ENCODE measurements at places on chromosomes 11 and 22.

DNA sequence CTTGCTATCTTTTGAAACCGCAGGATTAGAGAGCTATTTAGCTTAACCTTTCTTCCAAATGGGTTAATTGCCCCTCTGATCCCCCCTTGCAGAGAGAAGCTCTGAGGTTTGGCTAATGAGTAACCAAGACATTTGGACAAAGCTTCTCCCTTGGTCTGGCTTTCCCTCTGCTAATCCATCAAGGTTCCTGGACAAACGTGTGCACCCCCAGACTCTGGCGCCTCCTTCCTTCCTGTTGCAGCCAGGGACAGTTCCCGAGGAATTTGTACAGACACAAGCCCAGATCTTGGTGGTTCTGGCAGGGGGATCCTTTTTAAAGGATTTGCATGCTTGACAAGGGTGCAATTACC is 1.6 kb downstream of the KIAA1671 start:
- no peak for DNase-seq

DNA sequence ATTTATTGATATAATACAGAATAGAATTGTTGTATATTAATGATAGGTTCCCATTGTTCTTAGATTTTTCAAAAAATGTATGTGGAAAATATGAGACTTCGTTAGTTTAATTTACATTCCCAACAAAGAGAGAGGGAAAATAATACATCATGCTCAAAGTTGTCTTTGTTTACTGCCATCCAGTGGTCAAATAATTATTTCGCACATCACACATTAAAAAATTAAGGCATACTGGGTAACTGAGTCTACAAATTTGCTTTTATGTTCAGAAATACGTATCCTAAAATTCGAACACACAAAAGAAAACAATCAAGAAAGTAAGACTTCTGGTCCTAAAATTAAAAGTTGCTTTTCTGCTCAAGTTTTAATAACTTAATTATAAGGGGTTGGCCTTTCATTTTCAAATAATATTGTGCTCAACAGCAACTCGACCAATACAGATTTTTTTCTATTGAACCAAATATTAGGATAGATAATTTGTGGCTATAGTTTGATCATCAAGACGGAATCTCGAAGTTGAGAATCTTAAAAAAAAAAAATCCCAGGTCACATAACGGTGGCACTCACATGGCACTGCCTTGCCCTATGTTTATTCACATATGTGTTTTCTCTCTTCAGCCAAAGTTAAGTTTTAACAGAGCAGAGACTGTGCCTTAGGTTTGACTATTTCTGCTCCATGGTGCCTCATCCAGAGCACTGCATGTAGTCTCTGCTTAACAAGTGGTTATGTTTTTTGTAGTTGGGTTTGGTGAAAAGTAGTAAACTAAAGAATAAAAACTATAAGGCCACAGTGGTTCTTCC is 12.3 kb downstream of the PDGFD start:
- DNase-seq = no peak

DNA sequence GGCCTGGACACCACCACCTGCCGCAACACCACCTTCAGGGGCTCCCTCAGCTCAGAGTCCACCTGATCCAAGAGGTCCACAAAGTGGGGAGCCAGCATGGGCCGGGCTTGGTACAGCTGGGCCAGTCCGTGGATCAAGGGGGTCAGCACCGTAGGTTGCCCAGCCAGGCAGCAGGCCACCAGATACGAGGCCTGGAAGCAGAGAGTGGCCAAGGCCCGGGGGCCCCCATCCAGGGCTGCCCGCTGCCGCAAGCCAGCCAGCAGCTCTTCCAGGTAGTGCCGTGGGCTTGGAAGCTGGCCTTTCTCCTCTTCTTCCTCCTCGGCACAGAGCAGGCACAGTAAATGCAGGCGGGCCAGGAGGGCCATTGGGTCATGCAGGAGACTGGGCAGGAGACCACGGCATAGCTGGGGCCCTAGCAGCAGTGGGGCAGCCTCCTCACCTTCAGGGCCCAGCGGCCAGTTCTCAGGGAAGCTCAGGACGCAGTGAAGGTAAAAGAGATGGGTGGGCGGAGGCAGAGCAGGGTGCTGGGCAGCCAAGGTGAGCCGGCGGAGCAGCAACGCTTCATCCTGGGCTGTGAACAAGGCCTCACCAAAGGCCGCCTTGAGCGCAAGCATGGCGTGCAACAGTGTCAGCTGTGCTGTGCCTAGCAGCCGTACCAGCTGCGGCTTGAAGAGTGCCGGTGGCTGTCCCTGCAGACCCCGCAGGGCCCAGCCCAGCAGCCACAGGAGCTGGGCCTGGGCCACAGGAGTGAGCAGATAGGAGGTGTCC is 1.7 kb downstream of the AP5B1 start:
- no peak for DNase-seq

GRCh38 chr11:48103621-48104567 is 112.7 kb upstream of the OR4B1 start:
- peak; percentile 64 for DNase-seq

DNA sequence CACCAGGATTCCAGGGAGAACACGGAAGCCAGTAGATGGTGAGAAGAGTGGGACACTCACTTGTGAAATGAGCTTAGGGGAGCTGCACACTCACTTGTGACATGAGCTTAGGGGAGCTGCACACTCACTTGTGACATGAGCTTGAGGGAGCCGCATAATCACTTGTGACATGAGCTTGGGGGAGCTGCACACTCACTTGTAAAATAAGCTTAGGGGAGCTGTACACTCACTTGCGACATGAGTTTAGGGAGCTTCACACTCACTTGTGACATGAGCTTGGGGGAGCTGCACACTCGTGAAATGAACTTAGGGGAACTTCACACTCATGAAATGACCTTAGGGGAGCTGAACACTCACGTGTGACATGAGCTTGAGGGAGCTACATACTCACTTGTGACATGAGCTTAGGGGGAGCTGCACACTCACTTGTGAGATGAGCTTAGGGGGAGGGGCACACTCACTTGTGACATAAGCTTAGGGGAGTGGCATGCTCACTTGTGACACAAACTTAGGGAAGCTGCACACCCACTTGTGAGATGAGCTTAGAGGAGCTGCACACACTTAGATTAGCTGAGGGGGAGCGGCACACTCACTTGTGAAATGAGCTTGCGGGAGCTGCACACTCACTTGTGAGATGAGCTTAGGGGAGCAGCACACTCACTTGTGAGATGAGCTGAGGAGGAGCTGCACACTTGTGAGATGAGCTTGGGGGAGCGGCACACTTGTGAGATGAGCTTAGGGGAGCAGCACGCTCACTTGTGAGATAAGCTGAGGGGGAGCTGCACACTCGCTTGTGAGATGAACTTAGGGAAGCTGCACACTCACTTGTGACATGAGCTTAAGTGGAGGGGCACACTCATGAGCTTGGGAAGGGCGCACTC is 59.0 kb downstream of the NCAPD3 start:
- DNase-seq = peak; percentile 35

- DNase-seq = no peak
These were observed 50.2 kb downstream of the C22orf31 start for GRCh38 chr22:29011240-29012100.

- no peak for DNase-seq
These were observed 6.3 kb downstream of the OR52K2 start for GRCh38 chr11:4455419-4455818.

DNA sequence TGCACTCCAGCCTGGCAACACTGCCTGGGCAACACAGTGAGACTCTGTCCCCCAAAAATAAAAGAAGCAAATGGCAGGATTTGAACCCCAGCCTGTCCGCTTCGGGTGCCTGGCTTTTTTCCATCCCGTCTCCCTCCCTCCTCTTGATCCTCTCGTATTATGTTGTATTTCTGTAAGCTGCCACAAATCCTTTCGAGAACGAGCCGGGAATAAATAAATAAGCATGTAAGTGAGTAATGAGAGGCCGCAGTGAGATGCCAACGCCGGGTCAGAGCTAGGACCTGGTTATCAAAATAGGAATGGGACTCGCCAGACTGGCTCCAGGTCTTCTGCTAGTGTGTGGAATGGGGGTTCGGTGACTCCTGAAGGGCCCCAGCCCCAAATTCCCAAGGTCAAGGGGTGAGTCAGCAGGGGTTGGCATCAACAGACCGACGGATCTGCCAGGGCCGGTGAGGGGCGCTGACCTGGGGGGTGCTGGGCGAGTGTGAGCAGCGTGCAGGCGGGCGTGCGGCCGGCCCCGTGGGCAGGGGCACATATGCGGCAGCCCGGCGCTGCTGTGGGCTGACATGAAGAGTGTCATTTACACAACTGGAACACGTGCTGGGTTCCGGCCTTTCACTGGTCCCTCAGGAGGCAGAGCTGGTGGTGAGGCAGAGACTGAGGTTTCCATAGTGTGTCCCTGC is 47.8 kb downstream of the FLRT1 start:
- no peak for DNase-seq

DNA sequence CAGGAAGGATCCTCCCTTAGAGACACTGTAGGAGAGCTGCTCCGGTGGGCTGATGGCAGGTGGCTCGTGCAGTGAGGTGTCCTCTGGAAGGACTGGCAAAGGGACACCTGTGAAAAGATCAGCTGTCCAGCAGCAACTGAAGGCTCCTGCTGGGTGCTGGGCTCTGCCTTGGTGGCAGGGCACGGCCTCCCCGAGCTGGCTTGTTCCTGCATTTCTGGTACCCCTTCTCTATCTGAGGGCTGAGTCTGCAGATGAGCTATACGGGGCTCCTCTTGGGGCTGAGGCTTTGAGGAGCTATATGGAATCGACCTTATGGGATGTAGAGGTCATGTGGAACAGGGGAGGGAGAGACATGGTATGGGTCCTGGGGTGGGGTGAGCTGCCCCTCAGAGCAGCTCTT is 875.8 kb downstream of the BRD1 start:
- no peak for DNase-seq

DNA sequence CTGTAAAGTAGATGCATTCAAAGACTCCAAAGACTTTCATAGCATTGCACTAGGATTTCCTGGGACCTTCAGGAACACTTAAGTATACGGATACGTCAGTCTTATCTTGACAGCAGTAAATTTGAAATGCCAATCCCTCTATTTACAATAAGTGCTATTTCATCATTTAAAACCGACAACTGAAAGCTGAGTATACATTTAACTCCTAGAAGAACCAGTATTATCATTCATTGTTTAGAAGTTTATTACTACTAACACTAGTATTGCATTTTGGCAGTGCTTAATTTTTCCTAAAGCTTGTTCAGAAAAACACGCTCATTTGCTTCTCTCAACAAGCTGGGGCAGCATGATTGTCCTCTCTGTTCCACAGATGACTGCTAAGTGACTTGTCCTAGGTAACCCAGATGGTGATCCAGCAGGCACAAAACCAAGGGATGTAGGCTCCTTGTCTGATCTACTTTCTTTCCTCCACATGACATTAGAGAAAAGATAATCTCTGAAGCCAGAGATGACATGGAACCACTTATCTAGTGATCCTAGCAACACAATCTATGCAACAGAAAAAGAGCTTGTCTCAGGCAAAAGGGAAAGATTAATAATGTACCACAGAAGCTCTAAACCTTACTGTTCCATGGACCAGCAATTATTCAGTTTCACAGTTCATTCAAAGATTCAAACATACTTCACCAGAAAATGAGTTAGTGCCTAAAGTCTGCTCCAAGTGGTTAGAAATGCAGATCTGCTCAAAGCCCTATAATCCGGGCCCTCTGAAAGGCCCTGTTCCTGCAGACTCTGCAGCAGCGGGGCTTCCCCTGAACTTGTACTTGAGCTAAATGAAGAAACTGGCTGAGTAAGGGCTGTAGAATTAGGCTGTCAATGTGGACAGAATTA is 5.2 kb downstream of the MAML2 start:
- DNase-seq = no peak

- no peak for DNase-seq
These were observed 33.6 kb upstream of the MMP7 start for GRCh38 chr11:102564110-102564509.

DNA sequence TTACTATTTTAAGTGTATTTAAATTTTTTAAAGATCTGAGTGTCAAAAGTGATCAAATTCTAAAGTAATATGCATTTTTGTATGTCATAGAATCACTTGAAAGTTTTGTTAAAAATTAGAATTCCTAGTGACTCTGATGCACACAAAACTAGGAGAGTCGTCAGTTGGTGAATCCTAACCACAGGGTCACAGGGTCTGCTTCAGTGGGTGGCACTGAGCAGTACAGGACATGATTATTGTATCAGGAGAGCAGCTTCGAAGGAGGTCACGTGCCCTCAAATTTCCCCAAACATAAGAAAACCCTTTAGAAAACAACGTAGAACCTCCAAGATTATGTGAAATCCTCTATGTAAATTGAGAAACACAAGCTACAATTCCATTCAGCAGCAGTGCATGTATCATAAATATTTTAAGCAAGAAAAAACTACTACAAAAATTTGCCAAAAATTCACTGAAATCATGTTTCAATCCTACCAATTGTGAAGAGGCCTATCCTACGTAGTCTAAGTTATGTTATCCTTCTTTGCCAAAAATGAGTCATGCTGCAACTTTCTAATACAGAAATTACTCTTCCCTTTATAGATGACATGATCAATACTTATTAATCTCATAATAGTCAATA is 323.6 kb downstream of the AASDHPPT start:
- no peak for DNase-seq

DNA sequence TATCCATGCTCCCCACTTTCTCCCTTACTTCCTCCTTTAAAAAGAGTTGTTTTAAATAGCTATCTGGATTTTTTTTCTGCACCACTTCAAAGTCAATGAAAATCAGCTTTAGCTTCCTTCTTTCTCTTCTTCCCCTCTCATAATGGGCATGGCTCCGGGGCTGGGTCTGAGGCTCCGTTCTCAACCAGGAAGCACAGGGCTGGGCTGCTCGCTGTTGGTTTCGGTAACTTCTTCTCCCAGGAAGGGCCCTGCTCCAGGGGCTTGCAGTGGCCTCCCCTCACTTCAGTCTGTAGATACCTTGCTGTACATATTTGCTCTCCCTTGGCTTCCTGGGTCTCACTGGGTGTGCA is 23.8 kb downstream of the MICAL2 start:
- no peak for DNase-seq

DNA sequence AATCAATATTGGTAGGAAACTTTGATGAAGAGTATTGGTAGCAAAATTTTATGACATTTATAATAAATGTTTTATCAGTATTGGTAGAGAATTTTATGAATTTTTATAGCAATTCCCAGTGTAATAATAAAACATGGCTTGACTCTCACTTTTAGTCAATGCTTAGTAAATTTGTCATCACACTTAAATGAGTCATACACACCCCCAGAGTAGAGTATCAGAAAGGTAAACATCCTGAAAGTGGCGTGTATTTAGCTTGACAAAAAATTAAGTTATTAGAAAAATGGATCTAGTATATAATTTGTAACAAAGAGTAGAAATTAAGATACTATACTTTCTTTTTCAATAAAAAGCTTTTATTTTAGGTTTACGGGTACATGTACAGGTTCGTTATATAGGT is 2.6 kb downstream of the MS4A3 start:
- no peak for DNase-seq

DNA sequence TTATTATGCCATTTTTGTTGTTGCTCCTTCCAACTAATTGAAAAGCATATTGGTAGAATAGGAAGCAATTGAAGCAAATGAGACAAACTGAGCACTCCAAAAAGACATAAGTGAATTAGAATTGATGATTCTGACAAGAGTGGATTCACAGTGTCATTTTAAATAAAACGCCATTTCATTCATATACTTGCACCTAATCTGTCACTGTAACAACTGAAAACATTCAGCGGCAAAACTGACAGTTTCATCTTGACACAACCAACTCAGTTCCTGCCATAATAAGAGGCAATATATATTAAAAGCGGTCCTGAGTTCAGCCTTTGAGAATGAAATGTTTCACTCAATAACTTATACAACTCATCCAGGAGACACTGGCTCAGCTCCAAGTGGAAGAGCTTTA is 306.8 kb downstream of the CNTN5 start:
- DNase-seq = no peak

GRCh38 chr11:117933930-117934329 is 4.7 kb upstream of the TMPRSS13 start:
- DNase-seq = no peak
